ENCODE measurements at places on chromosomes 6 and 20.
A peak's percentile ranks its signal among the peaks of the same experiment; 100 is the strongest.

DNA sequence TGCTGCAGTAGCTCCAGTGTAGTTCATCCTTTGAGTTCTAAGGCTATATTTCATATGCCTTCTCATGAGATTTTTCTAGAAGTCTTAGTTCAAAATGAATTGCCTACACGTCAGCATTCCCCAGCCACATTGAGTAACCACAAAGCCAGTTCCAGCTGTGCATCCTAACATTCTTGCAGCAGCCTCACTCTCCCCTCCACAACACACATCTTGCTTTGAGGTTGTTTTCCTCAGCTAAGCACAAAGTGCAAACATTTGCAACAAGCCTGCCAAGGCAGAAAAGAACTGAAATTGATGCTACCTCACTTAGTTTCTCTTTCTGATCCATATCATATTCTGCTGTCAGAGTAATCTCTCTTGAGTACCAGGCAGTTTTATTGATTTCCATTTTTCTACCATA is 160.7 kb upstream of the KCNQ5 start:
- DNase-seq: no peak

- DNase-seq: peak; percentile 93
These were observed 63.7 kb upstream of the CD2AP start for GRCh38 chr6:47413752-47414422.

GRCh38 chr6:44265722-44266233 is 427 bp upstream of the NFKBIE start:
- DNase-seq: no peak

DNA sequence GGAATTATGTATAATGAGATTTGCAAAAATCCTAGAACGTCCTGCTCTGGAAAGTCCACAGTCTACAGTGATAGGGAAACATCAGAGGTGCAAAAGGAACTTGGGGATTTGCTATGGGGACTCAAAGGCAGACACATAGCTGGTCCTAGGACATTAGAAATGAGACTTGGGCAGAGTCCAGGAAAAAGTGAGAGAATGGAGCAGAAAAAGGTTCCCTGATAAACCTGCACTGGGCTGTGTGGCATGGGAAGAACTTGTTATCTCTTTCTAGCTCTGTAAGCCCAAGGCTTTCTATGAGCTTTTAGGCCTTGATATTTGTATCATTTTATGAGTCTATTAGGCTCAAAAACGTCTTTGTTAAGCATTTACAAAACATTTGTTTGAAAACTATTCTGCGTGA is 15.2 kb downstream of the PRND start:
- no peak for DNase-seq

DNA sequence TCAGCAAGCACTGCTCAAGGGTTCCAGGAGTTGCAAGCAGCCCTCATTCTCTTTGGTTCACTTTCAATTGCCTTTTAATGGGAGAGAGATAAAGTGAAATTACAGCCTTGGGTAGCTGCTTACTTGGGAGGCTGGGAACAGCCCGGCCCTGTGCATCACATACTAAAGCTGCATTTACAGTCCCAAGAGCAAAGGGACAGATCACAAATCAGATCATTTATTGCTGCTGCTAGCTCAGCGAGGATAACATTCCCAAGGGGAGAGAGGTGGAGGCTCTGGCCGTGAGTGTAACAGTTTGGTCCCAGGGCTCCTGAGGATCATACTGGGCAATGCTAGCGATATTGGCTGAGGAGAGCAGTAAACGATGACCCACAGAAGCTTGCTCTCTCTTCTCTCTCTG is 133.1 kb downstream of the CDH26 start:
- no peak for DNase-seq

DNA sequence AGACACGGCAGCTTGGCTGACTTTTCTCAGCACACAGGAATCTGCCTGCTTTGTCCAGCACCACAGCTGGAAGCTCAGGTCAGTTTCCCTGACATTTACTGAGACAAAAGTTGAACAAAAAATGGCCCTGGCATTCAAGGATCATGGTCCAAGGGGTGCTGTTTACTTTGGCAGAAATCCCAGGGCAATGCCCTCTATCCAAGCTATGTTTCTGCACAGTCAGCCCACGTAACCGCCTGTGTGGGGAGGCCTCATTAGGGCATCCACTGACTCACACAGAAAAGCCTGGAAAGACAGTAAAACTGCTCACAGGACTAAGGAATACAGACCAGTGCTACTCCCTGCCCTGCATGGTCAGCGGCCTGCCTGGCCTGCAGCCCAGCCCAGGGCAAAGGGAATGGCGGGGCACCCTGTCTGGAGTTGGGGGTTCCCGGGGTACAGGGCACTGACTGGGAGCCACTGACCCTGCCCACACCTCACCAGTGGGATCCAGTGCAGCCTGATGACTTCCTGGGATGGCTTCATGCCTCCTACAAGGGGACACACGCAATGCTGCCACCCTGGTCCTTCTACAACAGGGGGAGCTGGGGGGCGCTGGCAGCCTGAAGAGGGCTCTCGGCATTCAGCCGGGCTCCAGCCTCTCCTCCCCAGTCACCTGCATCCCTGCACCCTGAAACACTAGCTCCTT is 77.1 kb downstream of the NINL start:
- DNase-seq: no peak

DNA sequence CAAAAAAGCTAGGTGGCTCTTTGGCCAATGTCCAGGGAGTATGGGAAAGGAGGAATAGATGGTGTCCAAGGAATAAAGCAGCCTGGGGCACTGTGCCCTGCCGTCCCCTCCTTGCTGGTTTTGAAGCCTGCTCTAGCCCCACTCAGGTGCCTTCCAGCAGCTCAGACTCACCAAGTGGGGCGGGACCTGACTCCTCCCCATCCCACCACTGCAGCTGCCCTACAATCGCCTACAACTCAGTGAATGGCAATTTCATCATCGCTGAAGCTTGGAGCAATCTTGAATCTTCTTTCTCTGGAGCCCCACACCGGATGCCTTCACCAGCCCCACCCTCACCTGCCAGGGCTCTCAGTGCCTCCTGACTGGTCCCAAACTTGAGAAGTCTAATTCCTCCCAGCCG is 56.4 kb upstream of the NXT1 start:
- DNase-seq: no peak

DNA sequence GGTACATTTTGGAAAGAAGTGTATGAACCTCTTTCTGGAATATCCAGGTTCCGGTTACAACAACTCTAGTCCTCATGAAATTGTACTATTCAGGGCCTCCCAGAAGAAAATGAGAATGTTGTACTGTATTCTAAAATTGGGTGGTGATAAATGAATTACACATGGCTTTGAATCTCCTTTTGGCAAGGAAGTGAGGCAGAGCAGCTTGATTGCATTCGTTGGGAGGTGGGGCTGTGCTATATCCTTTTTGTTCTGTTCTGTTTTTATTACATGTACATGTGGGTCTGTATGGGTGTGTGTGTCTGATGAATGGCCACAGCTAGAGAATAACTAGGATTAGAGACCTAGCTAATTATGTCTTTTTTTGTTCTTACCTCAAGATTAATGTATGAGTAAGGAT is 37.8 kb upstream of the SNRPB2 start:
- DNase-seq: no peak

DNA sequence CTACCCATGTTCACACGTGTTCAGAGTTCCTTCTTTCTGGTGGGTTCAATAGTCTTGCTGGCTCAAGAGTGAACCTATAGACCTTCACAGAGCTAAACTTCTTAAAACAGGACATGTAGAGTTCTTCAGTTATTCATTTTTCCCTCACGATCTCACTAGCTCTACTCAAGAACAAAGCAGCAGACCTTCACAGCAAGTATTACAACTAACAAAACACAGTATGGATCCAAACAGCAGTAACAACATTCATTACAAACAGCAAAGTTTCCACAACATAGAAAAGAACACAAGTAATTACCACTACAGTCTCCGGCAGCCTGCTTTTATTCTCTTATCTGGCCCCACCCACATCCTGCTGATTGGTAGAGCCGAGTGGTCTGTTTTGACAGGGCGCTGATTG is 39.5 kb upstream of the MCUR1 start:
- DNase-seq: no peak

- DNase-seq: no peak
These were observed 64.5 kb downstream of the IPCEF1 start for GRCh38 chr6:154292066-154292465.

- no peak for DNase-seq
These were observed 475.8 kb upstream of the JARID2 start for GRCh38 chr6:14770040-14770439.

DNA sequence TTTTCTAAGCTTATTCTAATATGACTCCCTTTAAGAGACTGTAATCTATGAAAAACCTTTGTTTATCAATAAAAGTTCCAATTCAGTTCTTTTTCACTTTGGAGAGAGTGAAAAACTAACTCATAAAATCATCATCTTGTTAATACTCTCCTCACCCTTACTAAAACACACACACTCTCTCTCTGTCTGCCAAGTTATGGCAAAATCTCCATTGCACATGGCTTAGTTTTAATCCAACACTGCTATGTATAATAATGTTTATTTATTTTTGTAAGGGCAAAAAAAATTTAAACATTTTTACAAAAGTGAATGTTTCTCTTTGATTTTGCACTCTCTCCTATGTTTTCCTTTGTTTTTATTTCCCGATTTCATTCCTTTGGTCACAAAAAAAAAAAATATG is 253.2 kb downstream of the BMP7 start:
- DNase-seq: no peak

- DNase-seq: no peak
These were observed 385.7 kb downstream of the GRIK2 start for GRCh38 chr6:101779051-101779844.

DNA sequence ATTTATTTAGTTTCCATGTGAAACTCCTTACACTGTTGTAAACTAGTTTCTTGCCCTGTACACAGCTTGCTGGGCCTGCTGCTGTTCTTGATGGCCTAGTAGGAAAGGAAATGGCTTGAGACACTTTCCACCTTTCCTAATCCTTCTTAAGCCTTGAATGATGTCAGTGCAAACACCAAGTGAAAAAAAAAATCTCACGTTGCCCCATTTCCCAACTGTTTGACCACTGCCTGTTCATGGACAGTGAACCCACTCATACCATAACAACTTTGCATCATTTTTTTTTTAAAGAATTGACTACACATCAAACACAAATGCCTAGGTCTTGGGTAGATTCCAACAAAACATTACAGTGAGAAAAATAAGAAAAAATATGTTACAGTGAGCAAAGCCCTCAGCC is 653.6 kb upstream of the FLRT3 start:
- DNase-seq: no peak

DNA sequence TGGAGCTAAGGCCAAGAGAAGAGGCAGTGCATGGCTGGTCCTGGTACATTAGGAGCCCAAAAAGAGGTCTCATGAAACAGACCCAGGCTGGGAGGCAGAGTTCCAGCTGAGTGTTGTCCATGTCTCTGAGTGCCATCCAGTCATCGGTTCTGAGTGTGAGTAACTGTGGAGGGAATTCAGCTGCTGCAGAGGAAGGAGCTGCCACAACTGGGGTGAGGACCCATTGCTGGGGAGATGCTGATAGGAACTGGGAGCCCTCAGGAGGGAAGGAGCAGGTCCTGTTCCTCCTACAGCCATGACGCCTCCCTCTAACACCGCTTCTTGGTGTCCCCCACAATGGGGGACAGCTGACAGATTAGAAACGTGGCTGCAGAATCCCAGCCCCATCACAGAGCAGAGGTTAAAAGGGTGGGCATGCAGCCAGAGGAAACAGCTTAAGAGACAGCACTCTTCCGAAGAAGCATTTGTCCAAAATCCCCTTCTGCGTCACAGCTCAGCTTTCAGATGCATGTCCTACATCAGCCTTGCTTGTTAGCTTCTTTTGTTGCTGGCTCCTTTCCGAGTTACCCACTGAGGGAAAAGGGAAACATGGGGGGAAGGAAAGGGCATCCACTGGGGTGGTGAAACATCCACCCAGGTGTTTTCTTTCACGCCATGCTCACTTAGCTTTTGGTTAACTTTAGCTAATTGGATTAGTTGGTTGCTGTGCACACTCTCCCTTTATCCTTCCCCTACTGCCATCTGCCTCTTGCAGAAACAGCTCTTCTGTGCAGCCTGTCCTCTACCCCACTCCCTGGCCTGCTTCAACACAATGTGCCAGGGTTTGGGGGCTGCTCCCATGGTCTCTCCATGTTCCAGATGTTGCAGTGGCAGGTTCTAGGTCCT is 239.2 kb downstream of the SYNDIG1 start:
- DNase-seq: no peak

DNA sequence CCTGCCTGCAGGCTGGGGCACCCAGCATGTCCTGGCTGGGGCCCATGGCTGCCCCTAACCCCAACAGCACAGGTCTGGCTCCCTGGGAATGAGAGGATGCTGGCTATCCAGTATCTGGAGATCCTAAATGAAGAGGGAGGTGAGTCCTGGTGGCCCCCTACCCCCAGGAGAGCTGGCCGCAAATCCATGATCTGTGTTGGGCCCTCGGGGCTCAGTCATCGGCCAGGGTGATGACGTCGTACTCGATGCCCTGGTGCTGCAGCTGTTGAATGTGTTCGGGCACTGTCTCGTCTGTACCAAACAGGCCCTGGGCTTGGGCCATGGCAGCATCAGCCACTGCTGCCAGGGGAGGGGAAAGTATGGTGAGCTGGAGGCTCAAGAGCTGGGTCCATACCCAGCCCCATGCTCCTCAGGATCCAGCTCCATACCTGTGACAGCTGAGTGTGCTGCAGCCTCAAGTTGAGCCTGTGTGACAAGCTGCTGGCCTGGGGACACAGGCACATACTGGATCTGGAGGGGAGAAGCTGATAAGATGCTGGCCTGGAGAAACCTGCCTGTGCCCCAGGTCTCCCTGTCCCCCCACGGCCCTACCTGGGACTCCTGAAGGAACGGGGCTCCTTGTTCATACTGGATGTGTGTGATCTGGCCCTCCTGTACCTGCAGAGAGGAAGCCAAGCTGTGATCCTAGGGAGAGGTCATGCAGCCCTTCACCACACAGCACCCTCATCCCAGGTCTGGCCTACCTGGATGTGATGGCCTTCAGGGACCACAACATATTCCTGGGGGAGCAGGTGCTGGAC is 14.5 kb downstream of the PCIF1 start:
- DNase-seq: no peak

- no peak for DNase-seq
These were observed 131.6 kb upstream of the AGPAT4 start for GRCh38 chr6:161405418-161405817.

- DNase-seq: peak; percentile 95
These were observed 6.9 kb downstream of the SESN1 start for GRCh38 chr6:109087661-109088264.

DNA sequence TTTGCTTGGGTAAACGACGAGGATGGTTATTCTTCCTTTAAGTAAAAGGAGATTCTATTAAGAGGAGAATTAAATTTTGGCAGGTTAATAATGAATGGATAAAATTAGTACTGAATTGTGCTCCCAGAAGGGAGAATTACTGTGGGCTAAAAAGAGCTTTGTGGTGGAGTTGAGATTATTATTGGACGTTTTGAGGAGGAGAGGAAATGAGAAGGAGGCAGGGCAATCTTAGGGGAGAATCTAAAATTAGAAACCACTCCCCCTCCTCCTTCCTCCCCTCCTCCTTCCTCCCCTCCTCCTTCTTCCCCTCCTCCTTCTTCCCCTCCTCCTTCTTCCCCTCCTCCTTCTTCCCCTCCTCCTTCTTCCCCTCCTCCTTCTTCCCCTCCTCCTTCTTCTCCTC is 331.8 kb downstream of the PRL start:
- peak; percentile 33 for DNase-seq

- no peak for DNase-seq
These were observed 27.6 kb upstream of the EPB41L1 start for GRCh38 chr20:36126836-36127527.

Measured in OCI-M1 (cell line).